NCI-H1436 treated with DMSO at 0.1 percent for 48 hours (cell line): ENCODE measurements at places on chromosomes 5 and 9.
A peak's percentile ranks its signal among the peaks of the same experiment; 100 is the strongest.

DNA sequence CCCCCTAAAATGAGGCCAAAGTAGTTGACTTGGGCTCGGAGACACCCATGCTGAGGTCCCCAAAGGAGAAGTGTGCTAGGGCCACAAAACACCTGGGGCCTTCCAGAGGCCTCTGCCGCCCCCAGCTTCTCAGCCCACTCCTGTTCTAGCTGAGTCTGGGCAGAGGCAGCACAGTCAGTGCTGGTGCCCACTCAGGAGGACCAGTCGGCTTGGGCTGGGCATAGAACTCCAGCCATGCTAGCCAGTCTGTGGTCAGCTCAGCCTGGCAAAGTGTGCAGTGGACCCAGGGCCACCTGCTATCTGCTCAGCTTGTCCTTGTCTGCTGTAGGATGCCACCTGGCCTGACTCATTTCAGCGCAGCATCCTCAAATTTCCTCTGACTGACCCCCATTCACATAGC is 254.6 kb downstream of the FSTL4 start:
- no peak for DNase-seq

GRCh38 chr5:116475338-116475737 is 99.3 kb downstream of the SEMA6A start:
- DNase-seq = no peak

- no peak for DNase-seq
Measured at GRCh38 chr5:170389550-170389892, 354 bp upstream of the KCNMB1 start.

- no peak for DNase-seq
Measured at GRCh38 chr5:179822444-179822990, 1.8 kb downstream of the SQSTM1 start.

DNA sequence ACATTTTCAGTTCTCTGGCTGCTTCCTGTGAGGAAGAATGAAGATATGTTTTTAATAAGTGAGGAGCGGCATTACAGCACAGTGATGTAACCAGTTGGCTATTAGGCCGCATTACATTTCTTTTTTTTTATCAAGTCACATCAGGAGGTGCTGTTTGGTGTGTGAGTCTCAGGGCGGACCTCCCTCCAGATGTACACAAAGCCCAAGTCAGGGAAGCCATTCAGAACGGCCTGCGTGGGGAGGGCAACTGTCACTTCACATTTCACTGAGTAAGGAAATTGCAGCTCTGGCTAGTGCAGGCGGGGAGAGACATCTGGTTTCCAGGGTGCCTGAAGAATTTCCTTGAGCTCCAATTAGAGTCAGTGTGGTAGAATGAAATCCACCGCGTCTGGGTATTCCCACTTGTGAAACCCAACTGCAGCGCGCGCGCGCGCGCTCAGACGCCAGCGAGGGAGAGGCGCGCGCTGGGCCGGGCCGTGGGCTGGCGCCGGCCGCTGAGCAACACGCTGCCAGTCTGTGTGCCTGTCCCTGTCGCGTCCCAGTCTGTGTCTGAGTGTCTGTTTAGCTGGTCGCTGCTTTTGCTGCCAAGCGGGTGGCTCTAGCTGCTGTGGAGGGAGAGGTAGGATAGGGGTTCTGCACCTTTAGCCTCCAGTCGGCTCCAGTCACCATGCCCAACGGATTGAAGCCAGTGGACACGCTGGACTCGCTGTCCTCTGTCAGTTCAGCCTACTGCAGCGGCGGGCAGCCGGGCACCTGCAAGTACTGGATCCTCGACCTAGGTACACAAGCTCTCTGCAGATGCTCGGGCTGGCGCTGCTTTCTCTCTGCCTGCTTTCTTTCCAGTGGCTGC is 140.8 kb upstream of the OTULINL start:
- DNase-seq = no peak

- no peak for DNase-seq
Measured at GRCh38 chr5:82356021-82356420, 77.9 kb upstream of the RPS23 start.

DNA sequence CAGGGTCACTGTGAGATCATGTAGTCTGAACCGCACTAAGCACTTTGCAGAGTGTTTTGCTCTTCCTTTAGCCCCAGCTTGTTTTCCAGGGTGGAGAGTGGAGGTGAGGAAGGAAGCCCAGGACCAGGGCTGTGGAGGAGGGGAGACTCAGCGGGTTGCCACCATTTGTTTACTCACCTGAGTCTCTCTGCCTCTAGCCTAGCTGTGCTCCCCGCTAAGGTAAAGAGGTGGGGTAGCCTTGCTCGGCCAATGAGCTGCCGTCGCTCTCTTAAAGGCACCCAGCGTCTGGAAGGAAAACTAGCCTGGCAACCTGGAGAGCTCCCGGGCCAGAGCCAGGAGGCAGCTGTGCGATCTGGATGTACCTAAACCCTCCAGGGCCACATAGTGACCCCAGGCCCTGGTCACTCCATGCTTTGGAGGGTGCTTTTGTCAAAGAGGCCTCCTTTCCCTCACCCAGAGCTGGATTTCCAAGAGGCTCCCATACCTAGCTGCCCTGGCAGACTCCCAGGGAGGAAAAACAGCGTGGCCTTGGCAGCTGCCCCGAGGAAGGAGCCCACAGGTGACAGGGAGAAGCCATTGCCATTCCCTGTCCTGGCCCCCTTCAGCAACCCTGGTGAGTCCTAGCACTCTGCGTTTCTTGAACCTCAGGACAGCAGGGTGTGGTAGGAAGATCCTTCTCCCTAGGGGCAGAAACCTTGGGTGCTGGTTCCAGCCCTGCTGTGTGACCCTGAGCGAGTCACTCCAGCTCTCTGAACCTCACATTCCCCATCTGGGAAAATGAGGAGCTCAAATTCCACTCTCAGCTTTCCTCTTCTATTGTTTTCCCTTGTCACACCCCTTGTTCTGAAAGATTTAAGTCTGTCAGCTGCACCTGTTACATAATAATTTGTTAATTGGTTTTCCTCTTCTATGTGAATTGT is 42.4 kb upstream of the LARP1 start:
- peak; percentile 58 for DNase-seq

GRCh38 chr5:113487781-113488644 is at the start of gene MCC:
MCC (minus strand) TSS chr5:113488453.
- no peak for DNase-seq

DNA sequence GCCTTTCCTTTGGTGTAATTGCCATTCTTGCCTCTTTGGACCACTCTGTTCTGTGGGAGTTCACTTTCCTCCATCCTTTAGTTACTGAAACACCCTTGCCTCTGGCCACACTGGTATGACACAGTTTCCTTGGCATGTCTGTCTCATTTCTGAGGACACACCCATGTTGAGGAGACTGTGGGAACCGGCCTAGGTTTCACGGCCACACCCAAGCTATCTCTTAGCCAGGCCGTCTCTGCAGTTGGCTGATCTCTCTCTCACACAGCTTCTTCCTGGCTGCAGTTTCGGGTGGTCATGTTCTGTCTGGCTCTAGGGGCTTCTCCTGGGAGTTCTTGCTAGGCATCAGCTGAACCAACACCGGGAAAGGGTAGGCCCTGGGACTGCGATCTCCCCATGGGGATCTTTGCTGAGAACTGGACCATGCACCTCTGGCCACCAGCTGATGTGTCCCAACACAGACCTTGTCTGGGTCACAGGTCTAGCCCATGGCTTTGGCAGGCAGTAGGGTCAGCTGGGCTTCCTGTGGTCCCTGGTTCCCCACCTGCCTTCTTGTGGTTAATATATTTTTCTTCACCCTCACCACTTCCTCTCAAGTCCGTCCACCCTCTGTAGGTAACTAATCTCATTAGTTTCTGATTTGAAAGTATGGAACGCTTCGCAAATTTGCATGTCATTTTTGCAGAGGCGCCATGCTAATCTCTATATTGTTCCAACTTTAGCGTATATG is 24.9 kb downstream of the ARHGEF37 start:
- no peak for DNase-seq

- DNase-seq = no peak
Measured at GRCh38 chr9:28999057-28999456, 1425.8 kb upstream of the C9orf72 start.

DNA sequence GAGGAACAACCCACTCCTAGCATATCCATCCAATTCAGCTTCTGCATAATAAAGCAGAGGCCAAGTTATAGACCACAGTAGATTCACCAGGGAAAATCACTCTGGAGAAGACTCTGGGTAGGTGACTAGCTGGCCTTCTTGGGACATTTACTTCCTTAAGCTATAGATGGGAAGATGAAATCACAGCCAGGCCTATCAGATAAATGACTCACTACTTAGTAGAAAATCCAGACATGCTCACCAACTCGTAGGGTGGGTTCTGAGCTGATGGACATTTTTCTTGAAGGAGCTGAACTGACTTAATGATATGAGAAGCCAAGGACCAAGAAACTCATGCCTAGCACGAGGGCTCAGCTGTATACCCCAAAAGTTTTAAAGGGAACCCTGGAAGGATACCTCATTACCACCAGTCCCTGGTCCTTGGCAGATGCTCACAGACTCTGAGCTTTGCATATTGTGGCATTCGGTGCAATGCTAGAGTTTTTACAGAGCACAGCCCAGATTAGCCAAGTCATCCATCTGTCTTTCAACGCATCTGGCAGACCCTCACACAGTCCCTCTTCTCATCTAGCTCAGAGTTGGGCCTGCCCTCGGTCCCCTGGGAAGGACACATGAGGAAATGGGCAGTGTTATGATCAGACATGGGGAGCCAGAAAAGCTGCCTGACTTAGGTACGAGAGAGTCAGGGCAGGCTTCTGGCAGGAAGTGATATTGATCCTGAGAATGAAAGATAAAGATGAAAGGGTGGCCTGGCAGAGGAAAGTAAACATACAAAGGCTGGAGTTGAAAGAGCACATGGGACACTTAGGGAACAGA is 15.0 kb downstream of the ACSL6 start:
- no peak for DNase-seq

- DNase-seq = no peak
Measured at GRCh38 chr5:1640421-1640881, 116.7 kb upstream of the LPCAT1 start.

- no peak for DNase-seq
Measured at GRCh38 chr9:92098638-92099037, 16.6 kb downstream of the SPTLC1 start.

- DNase-seq = no peak
Measured at GRCh38 chr9:82209797-82210470, 221.4 kb downstream of the SPATA31D1 start.

DNA sequence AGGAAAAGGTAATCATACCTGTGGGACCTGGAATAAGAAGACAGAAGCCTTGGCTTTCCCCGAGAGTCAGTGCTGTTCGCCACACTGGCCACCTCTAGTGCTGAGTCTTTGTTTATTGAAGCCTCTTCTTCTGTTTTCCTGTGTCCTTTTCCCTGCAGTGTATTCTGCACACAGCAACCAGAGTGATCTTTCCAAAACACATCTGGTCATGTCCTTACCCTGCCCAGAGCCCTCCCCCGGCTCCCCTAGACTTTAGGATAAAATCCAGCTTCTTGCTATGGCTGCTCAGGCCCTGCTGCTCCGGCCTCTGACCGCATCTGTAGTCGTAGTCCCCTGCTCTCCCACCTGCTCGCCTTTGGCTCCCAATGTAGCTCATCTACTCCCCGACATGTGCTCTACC is 28.3 kb downstream of the GALNT10 start:
- no peak for DNase-seq

- DNase-seq = no peak
Measured at GRCh38 chr5:141514330-141515133, 25.7 kb downstream of the PCDHGC5 start.

GRCh38 chr9:134150557-134151214 is 13.7 kb downstream of the RNU6ATAC start:
- DNase-seq = no peak

DNA sequence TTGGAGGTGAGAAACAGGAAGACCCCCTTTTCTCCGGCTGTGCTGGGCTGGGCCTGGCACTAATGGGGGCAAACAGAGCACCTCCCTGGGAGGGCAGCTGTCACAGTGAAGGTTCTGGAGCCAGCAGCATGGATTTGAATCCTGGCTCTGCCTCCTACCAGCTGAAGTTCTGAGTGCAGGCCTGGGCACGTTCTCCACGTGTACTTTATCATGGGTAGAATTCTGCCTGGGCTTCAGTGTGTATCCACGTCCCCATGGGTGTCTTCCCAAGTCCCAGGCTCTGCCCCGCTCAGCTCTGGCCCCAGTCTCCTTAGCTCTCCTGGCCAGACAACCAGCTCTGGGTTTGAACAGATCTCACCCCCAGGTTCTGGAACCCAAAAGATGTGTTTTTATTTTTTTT is 223.2 kb downstream of the PBX3 start:
- no peak for DNase-seq

DNA sequence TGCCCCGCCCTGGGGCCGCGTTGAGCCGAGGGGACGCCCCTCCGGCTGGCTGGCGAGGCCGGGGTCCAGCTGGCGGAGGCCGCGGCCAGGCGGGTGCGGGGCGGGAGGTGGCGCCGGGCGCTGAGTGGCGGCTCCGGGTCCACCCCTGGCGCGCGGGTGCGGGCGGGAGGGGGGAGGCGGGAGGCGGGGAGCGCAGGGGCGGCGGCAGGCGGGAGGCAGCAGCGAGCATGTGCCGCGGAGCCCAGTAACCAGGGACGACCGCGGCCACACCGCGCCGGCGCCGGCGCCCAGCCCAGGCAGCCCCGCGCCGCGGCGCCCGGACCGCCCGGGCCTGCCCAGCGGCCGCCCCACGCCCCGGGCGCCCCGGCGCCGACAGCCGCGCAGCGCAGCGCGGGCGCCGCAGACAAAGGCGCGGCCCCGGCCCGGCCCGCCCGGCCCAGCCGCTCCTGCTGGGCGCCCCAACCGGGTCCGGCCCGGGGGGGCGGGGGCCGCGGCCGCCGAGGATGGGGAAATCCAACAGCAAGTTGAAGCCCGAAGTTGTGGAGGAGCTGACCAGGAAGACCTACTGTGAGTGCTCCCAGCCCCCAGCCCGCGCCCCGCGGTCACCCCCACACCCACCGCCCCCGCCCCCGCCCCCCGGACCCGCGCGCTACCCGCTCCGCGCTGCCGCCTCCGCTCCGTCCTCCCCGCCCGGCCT is at the start of gene NCS1:
NCS1 (plus strand) TSS at position 244 of the 697 bp plus-strand sequence; CDS start at position 504, 260 bp downstream.
- DNase-seq = no peak

- no peak for DNase-seq
Measured at GRCh38 chr5:125492977-125493376, 746.5 kb upstream of the ZNF608 start.

DNA sequence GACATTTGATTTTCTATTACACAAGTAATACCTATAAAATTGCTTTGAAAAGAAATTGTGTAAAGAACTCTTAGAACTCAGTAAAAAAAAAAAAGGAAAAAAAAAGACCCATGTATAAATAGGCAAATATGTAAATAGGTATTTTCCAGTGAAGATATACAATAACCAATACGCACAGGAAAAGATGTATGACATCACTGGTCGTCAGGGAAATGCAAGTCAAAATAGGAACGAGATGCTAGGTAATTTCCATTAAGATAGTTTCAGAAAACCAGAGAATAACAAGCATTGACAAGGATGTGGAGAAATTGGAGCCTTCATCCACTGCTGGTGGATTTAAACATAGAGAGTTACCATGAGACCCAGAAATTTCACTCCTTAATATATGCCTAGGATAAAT is 708.8 kb downstream of the MTRR start:
- no peak for DNase-seq

- DNase-seq = no peak
Measured at GRCh38 chr9:110126986-110127864, 80.7 kb downstream of the C9orf152 start.
